ENCODE measurements at places on chromosomes 7 and 10.

DNA sequence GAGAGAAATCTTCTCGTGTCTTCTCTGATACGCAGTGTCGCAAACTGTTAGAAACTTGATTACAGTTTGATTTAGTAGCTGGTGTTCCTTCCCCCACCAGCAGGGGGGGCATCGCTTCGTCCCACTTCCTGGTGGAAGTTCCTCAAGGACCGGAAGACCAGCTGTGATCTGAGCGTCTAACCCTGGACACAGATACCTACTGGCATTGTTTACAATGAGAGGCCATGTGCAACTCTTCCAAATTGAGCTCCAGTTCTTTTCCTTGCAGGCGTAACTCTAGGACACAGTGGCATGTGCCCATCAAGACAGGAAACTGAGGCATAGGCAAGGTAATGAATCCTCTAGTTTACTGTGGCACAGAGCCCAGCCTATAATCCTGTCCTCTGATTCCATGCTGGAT is 219.0 kb downstream of the CCDC3 start:
- peak; percentile 18 for DNase-seq

GRCh38 chr7:135326636-135327280 is 93.1 kb downstream of the STRA8 start:
- DNase-seq, result no peak

- DNase-seq, result no peak
These were observed 86.2 kb downstream of the APBB1IP start for GRCh38 chr10:26524161-26524896.

GRCh38 chr7:104951546-104951945 is 62.5 kb upstream of the KMT2E start:
- no peak for DNase-seq

- DNase-seq, result no peak
These were observed 72.9 kb downstream of the AOAH start for GRCh38 chr7:36651404-36651803.

- no peak for DNase-seq
These were observed 17.6 kb downstream of the CYTH3 start for GRCh38 chr7:6254866-6255265.

DNA sequence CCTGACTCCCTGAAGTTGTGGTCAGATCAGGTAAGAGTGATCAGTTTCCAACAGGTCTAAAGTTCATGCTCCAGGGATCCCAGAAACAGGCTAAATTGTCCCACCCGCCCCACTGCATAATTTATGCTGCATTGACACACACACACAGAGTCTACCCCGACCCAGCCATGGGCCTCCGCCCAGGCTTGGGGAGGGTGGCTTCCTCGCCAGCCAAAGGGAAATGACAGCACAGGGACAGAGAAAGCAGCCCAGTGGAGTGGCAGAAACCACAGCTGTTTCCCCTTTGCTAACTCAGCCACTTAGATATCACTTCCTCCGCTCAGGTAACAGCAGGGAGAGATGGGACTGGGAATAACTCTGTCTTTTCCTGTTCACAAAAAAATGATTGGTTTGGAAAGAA is 9.4 kb downstream of the SH3PXD2A start:
- DNase-seq, result peak; percentile 37

- no peak for DNase-seq
These were observed 217.6 kb downstream of the MLLT10 start for GRCh38 chr10:21751341-21752310.

GRCh38 chr7:23662124-23662983 is 17.6 kb upstream of the FAM221A start:
- no peak for DNase-seq

DNA sequence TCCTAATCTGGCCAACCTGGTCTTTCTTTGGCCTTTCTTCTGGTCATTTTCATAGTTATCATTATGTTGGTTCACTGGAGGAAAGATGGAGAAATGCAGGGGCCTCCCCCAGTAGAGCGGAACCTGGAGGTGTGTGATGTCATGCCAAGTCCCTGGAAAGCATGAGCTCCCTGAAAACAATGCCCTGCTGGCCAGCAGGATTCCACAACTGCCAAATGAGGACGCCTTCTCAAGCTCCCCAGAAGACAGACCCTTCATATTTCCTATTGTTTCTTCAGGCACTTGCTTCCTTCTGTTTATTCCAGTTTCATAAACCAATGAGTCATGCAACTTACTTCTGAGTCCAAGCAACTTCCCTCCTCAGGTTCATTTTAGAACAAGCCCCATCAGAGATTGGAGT is 339.0 kb downstream of the GATA3 start:
- no peak for DNase-seq

GRCh38 chr10:86960863-86961434 is 2.5 kb downstream of the SNCG start:
- DNase-seq, result no peak

GRCh38 chr10:3169271-3169670 is 3.3 kb downstream of the PITRM1 start:
- no peak for DNase-seq
